ENCODE measurements at places on chromosomes 16 and 17.

DNA sequence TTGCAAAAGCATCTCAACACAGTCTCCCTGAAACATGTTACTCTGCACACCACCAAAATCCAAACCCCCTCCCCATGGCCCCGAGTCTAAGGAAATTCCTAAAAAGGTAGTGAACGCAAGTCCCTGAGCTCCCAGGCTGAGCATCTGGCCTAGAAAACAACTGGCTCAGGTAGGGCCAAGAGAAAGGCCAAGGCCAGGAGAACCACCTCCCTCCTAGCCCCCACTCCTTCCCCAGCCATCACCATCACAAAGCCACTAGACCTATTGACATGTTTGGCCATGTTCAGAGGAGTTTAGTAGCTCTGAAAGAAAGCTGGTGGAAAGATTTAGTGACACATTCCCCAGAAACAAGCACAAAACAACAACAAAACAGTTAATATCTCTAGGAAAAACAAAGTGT, 220.0 kb upstream of the PSMD7 start:
- no peak for DNase-seq

- DNase-seq, result peak; percentile 18
Observed at GRCh38 chr16:80932708-80933095, 74.0 kb downstream of the CMC2 start.

DNA sequence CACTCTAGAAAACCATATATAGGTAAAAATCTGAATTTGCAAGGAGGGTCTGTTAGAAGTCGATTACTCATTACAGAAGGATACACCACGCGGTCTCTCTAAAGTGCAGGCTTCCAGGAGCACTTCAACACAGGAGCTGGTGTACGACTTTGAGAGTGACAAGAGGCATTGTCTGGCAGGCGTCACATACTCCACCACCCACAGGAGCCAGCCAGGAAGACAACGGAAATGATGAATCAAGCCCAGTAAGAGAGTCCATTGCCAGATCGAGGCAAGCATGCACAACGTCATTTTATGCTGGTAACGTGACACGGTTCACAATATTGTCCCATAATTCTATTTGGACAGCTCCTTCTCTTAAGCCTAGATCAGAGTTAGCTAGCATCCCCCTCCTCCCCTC, 15.0 kb upstream of the CACNG4 start:
- DNase-seq, result no peak

DNA sequence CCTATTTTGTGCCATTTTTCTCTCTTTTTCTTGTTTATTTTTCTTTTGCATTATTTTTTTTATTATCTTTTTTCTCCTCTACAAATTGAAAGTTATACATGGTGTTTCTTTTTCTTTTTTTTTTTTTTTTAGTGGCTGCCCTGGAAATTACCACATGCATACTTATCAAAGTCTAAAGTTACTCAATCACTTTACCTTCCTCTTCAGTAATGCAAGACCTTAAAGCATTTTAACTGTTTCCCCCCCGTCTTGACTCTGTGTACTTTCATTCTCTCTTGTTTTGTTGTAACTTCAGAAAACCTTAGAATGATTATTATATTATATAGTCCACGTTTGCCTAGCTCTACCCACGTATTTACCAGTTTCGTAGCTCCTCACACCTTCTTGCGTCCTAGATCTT, 33.3 kb upstream of the SMPD3 start:
- peak; percentile 65 for DNase-seq

DNA sequence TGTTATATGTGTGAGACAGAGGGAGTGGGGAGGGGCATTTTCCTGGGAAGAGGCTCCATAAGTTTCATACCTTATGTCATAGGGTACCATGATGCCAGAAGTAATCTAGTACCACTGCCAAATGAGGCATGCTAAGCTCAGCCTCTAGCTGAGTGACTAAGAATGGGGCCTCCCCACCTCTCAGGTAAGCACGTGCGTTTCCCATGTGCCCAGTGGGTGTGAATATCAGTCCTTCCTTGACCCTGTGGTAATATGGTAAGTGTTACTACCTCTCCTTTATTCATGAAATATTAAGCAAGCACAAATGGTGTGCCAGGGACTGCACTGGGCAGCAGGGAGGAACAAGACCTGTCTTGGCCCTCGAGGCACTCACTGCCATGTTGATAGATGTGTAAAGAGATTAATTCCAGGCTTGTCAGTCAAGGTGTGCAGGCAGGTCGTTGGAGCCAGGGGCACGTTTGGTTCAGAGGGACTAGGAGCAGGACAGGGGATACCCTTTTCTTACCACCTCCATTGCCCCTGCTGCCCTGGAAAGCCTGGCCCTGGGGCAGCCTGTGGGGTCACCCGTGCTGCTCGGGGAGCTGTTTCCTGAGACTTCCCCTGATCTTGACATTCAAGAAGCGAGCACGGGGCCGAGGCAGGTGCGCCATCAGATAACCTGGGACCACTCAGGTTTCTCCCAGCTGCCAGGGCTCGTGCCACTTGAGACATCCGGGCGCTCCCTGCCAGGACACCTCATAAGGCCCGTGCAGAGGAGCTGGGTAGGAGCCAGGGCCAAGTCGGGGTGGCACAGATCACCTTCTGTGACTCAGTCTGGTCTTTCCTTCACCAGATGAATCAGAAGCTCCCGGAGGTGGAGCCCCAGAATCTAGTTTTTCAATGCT, 8.8 kb downstream of the RSAD1 start:
- DNase-seq, result no peak

DNA sequence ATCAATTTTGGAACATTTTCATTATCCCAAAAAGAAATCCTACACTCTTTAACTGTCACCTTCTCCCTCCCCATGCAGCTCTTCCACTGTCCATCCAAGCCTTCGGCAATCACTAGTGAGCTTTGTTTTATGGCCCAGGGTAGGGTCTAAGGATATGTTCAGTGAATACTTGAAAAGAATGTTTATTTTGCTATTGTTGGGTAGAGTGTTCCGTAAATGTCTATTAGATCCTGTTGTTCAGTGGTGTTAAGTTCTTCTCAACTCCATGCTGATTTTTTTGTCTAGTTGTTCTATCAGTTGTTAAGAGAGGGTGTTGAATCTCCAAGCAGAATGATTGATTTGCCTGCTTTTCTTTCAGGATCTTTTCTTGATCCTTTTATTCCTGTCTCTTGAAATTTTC, 29.9 kb downstream of the SPECC1 start:
- DNase-seq, result no peak

- DNase-seq, result no peak
Observed at GRCh38 chr17:50037321-50038107, 18.4 kb upstream of the ITGA3 start.

- DNase-seq, result no peak
Observed at GRCh38 chr17:50739098-50739497, 19.7 kb downstream of the LUC7L3 start.

DNA sequence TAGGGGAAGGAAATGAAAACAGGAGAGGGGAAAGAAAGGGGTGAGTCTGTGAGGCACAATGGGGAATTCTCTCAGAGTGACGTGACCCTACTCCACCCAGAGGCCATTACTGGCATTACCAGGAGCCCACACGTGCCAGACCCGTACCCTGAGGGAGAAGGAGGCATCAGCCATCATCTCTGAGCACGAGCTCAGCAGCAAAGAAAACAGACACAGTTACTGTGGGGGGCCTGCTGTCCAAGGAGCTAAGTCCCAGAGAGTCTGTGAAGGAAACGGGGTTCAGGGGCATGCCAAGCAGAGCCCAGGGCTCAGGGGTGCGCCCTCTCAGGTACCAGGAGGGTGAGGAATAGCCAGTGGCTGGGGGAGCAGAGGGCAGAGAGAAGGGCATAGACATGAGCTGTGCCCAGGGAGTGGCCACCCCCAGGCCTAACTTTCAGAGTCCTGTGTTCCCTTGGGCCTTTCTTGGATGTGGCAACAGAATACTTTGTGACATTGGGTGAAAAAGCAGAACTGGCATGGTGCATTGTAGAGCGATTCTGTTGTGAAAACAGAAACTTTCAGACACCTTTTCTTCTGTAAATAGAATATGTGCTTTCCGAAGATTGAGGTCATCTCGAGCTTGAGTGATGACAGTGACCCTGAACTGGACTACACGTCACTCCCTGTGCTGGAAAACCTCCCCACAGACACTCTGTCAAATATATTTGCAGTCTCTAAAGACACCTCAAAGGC, 11.3 kb downstream of the TAF1C start:
- DNase-seq, result peak; percentile 74

- DNase-seq, result no peak
Observed at GRCh38 chr17:11331547-11332513, 90.8 kb downstream of the SHISA6 start.

- no peak for DNase-seq
Observed at GRCh38 chr17:72463287-72464102, 342.7 kb downstream of the SOX9 start.

DNA sequence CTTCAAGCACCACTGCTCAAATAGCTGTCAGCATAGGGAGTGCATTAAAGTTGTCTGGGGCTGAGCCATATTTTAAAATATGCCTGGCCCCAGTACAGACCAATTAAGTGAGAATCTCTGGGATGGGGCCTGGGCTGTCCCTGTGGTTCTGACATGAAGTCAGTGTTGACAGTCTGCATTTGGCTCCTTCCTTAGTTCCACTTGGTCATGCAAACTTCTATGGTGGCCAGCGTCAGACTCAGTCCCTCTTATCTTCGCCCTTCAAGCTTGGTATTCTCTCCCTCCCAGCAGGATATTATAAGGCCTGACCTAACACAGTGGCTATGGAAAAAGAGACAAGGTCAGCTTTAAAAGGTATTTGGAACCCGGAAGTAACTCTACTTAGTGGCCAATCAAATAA, 177.2 kb downstream of the PMP22 start:
- DNase-seq, result no peak

DNA sequence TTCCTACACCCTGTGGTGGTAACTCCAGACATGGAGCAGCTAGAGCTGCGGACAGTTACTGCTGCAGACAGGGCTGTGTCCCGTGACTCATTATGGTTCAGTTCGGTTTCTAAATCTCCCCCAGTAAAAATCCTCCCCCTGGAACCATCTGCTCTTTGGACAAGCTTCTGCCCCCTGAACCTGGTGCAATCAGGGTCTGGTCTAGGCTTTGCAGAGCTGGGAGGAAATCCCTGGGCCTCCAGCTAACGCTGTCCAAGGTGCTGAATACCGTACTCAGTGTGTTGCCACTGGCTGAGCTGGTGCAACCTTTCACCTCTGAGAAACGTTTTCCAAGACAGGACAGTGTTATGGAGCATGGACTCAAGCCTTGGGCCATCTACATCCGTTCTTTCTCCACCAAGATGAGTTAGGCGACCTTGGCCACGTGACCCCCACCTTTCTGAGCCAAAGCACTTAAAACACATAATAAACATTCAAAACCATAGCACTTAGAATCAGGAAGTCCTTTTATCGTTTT, 142.0 kb downstream of the CPPED1 start:
- peak; percentile 82 for DNase-seq

DNA sequence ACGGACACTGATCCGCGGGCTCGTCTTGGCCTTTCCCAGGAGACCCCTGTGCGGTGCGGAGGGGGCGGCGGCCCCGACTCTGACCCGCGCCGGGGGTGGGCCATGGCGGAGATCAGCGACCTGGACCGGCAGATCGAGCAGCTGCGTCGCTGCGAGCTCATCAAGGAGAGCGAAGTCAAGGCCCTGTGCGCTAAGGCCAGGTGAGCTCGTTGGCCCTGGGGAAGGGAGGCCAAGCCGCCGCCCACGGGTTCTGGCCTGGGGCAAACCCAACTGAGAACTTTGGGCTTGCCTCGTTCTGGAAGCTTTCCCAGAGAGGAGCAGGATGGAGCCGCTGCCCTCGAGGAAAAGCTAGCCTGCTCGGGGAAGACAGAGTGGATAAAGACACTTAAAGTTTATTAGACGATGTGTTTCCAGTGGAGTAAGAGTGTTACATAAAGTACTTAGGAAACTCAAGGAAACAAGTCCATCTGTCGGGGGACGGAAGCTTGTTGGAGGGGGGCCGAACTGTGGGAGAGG, 540 bp downstream of the PPP4C start:
- peak; percentile 34 for DNase-seq

DNA sequence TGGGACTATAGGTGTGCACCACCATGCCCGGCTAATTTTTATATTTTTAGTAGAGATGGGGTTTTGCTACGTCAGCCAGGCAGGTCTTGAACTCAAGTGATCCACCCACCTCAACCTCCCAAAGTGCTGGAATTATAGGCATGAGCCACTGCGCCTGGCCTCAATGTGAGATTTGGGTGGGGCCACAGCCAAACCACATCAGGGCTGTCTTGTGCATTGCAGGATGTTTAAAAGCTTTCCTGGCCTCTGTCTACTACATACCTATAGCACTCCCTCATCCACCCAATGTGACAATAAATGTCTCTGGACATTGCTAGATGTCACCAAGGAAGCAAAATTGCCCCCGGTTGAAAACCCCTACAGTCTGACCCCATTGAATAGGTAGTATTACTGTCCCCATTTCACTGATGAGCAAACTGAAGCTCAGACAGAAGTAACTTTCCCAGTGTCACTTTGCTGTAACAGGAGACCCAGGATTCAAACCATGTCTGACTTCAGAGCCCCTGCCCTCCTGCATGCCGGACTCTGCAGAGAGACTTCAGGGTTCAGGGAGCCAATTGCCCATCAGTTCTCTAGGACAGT, 3.6 kb upstream of the MAP3K14 start:
- DNase-seq, result no peak

DNA sequence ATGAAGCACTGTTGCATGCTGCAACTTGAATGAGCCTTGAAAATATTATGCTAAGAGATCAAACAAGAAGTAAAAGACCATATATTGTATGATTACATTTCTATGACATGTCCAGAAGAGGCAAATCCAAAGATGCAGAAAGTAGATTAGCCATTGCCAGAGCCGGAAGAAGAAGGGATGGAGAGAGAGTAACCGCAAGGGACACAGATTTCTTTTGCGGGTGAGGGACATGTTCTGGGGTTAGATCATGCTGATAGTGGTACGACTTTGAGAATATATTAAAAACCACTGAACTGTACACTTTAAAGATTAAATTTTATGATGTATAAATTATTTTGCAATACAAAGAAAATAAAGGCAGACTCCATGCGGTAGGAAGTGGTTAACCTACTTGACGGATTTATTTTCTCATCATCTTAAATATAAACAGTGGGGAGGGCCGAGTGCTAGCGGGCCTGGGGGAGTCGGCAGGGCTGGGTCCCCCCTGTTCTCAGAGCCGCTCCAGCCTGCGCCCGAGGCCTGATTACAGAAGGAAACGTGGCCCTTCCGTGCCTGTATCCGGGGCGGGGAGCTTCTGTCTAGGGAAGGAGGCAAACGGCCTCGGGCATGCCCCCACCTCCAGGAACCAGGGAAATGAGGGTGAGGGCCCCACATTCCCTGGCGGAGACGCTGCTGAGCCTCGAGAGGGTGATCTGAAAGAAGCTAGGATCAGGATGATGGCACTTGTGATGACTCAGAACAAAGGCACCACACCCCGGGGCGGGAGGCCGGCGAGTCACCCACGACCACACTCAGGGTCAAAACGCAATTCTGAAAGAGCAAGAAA, 48.0 kb downstream of the SHCBP1 start:
- peak; percentile 32 for DNase-seq

All from hematopoietic multipotent progenitor cell treated with erythropoietin and hydrocortisone succinate and interleukin-3 and kit ligand, for 4 days (in vitro differentiated cells).